ENCODE measurements at places on chromosomes 5 and 9.

DNA sequence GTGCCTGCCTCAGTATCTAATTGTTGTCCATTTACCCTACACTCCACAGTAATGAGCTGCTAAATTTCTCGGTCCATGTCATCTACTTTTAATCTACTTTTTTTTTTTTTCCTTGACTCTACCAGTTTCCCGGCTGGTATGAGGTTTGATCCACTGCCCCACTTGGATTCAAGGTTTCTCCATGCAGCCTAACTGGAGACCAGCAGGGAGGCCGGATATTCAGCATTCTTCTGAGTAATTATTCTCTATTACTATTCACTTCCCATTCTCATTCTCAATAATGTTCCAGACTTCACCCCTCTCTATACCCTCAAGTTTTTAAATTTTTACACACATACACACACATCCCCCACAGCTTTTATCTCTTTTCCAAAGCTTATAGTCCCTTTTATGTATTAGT lies 51.0 kb upstream of the SUSD1 start:
- no peak for DNase-seq

- peak; percentile 15 for DNase-seq
These were observed 160.8 kb downstream of the CEMIP2 start for GRCh38 chr9:71607461-71607881.

DNA sequence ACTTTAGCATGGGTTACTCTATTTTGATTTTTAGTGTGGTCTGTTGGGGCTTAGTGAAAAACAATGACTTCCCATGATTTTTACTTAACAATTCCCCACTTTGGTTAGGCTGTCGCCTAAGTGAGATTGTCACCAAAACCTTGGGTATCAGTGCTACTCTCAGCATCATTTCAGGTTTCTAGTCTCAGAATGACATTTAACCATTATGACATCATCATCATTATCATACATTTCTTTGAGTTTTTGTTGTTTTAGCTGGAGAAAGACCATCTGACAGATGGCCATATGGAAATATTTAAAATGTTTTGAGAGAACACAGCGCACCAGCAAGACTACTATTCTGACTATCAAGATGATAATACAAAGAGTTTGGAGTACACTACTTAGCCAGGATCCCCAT lies 551.0 kb upstream of the PTPRD start:
- DNase-seq = no peak

DNA sequence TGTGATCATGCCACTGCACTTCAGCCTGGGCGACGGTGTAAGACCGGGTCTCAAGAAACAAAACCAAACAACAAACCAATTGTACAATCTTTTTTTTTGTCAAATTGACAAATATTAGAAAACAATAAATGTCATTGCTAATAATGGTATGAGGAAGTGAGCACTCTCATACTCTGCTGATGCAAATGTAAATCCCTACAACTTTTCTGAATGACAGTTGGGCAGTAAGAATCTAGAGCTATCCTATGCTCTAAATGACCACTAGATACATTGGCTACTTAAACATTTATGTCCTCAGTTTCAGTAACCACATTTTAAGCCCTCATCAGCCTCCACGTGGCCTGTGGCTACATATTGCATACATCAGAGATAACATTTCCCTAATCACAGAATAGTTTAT lies 256.2 kb downstream of the FER start:
- no peak for DNase-seq

GRCh38 chr5:65111961-65112658 lies 343.4 kb downstream of the CWC27 start:
- DNase-seq = no peak

All from MG63 (cell line).